ENCODE measurements at places on chromosomes 13 and 19.

DNA sequence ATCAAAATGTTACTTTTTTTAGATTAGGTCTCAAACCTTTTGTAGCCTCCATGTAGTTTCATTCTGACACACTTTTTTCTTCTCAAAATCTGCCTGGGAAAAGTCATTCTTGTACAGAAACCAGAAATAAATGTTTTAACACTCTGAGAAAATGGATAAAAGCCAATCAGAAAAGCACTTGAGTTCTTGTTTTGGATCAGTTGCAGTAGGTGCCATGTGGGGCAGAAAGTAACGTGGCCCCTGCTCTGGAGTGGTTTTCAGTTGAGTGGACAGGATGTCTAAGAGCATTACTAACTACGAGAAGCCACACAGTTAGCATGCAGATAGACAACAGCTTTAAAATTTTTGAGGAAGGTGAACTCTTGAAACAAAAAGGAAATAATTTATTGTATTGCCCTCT, 19.1 kb downstream of the GPR183 start:
- DNase-seq, result peak; percentile 84

DNA sequence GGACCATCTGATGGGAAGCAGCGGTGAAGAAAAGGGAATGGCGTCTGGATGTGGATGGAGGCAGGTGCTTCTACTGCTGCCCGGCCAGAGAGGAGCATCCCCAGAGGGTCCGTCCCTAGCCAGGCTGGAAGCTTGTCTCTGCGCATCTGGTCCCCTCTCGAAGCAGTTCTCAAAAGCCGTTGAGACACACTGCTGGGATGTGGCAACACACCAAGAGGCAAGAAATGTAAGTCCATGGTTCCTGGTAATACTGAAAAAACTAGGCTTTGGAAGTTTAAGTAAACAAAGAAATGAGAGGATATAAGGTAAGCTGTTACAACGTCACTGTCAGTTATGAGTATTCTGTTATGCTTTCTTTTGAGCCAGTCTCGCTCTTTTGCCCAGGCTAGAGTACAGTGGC, 15.1 kb upstream of the FFAR2 start:
- DNase-seq, result no peak

- no peak for DNase-seq
Observed at GRCh38 chr13:94696171-94696570, 16.2 kb downstream of the SOX21 start.

- DNase-seq, result no peak
Observed at GRCh38 chr13:18948012-18948663, 233.5 kb downstream of the TUBA3C start.

- DNase-seq, result no peak
Observed at GRCh38 chr19:49851456-49852259, 699 bp downstream of the PTOV1 start.

- no peak for DNase-seq
Observed at GRCh38 chr19:11451327-11451870, 16.0 kb downstream of the PRKCSH start.

DNA sequence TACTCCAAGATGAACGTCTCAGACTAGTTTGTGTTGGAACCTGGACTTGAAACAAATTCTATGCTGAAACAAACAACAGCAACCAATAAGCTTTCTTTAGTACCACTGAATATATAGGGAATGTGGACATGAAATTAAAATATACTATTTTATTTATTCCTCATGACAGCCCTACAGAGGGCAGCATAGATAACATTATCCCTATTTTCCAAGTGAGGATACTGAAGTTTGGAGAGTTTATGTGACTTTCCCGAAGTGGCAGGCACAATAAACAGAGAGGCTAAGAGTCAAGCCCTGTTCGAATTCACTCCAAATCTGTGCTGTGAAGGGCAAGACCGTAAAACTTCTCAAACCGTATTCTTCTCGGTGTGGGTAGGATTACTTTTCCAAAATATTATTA, 509.9 kb upstream of the GPC6 start:
- DNase-seq, result no peak

DNA sequence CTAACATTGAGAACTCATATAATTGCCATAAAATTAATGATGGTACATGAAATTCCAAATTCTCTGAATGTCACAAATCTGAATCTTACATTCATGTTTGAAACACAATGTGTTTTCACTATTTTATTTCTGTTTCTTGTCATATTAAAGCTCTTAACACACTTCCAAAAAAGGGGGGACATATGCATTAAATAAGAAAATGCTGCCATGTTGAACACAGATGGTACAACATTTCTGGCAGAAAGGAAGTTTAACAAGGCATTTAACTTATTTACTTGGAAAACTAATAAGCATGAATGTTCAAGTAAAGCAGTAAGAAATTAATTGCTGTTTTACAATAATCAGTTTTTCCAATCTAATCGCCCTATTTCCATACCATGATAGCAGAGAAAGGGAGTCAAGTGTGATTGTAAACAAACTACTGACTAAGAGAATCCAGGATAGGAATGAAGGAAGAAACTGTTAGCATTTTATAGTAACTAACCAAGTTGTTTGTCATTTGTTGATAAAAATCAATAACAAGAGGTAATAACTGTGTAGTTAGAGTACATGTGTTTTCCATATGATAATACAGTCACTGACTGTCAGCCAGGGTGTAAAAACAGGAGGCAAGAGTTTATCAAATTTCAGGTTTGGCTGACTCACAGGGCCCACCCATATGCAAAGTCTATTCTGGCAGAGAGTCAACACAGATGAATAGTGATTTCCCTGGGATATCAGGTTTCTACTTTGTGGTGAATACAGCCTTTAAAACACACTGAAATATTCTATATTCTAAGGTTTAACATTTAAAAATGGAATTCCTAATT, 5.7 kb upstream of the FOXO1 start:
- DNase-seq, result no peak

GRCh38 chr13:45817833-45818232, 33.7 kb downstream of the SIAH3 start:
- DNase-seq, result no peak

DNA sequence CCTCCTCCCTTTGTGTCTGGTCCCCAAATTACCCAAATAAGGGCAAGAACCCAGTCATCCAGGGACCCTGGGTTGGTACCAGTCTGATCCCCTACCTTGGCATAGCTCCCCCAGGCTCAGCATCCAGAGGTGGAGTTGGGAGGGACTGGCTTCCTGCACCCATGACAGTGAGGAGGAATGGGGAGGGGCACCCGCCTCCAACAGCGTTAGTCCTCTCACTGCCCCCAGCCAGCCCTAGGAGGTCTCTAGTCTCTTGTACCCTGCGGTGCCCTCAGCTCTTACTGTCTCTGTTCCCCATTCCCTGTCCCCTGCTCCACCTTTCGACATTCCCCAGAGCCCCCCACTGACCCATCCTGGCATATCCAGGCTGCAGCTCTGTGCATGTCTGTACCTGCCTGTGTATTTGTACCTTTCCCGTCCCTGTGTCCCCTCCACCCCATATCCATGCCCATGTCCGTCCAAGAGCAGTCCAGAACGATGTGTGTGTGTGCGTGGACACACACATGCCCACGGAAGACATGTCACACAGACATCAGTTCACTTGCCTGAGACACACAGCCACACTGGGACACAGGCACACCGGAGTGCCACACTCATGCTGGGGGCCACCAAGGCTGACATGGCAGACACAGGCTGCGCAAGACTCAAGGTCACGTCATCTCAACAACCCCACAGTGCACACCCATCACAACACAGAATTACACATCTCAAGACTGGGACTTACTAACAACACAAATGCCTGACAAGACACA, 17.8 kb downstream of the ERFL start:
- DNase-seq, result no peak

DNA sequence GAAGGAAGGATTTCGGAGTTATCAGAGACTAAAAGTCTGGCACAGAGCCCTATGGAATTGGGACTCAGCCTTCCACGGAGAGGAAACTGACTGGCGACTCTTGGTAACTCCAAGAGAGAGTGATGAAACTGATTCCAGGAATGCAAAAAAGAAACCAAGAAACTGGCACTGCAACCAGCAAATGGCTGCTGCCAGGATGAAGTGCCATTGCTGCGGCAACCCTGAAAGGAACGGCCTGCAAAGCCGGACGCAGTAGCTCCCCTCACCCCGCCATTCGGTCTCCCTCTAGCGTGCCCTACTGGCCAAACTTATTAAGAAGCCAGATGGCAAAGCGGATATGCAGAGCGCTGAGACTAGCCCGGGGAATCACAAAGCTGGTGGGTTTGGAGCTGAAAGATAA, 236.0 kb downstream of the PCDH9 start:
- DNase-seq, result peak; percentile 4

DNA sequence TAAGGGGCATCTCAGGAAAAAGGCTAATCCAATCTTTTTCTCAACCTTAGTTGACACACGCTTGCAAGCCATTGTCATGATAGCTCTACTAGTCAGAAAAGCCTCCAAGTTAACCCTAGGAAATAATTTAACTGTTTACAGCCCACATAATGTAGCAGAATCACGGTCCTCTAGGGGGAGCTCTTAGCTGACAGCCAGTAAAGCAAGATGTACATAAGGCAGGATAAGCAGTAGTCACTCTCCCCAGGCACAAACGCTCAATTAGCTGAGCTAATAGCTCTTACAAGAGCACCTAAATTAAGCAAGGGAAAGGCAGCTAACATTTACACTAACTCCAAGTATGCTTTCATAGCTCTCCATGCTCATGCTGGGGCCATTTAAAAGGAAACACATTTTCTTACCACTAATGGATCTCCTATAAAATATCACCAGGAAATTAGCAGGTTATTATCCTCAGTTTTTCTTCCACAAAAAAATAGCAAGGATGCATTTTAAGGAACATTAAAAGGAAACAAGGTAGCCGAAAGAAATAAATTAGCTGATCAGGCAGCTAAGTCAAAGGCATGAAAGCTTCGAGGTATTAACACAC, 33.7 kb upstream of the ZSCAN5A start:
- peak; percentile 15 for DNase-seq

- no peak for DNase-seq
Observed at GRCh38 chr19:3691372-3691716, 8.9 kb downstream of the PIP5K1C start.

- no peak for DNase-seq
Observed at GRCh38 chr19:28482221-28482620, 730.7 kb downstream of the UQCRFS1 start.

DNA sequence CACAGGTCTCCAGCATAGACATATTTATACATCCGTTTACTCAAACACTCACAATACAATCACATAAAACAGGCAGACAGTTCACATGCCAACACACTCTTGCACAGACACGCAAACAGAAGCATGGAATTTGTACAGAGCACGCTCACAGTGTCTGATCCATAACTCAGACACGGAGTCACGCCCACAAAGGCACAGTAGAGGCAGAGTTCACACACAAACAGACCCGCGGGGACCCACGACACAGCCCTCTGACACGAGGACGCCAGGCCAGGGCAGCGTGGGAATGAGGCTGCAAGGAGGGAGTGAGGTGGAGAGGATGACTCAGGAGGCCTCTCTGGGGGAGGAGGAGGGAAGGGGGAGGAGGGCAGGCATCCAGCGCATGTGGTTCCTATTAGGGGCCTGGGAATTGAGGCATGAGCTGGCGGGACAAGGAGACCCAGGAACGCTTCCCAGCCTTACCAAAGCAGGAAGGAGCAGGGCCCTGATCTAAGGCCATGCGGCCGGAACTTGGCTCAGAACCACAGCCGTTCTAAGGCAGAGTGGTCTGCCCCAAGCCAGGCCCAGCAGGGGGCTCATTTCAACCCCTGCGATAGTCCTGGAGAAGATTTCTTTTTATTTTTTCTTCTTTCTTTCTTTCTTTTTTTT, 9.1 kb upstream of the OLFM2 start:
- DNase-seq, result no peak

DNA sequence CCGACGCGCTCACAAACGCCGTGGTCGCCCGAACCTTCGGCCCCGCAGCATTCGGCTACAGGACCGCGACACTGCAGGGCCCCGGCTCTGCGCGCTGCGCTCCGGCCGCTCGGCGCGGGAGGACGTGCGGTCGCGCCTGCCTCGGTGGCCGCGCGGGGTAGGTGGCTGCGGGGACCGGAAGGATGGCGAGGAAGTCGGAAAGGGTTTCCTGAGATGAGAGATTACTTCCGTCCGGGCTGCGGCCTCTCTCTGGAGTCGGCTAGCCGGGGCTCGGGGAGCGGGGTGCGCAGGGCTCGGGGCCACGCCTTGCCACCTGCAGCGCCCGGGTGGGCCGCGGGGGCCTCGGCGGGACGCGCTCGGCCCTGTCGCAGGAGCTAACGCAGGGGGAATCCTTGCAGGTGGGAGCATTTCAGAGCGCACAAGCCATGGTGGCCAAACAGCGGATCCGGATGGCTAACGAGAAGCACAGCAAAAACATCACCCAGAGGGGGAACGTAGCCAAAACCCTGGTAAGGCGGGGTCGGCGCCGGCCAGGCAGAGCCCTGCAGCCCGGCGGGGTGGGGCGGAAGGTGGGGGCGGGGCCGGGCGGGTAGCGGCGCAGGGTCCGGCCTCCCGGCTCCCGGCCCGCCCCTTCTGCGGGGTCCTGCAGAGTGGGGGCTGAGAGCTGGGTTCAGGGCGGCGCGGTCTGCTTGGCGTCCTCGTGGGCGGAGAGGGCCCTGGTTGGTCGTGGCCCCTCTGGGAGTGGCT, at the start of gene SERP2:
SERP2 (plus strand) TSS at position 224 of the 747 bp plus-strand sequence; CDS start at position 426, 202 bp downstream.
- peak; percentile 5 for DNase-seq

GRCh38 chr13:51298812-51299211, 40.7 kb upstream of the SERPINE3 start:
- no peak for DNase-seq

- no peak for DNase-seq
Observed at GRCh38 chr19:18364826-18365528, 21.0 kb upstream of the GDF15 start.

- DNase-seq, result no peak
Observed at GRCh38 chr13:35781036-35782000, 304.8 kb upstream of the MAB21L1 start.

DNA sequence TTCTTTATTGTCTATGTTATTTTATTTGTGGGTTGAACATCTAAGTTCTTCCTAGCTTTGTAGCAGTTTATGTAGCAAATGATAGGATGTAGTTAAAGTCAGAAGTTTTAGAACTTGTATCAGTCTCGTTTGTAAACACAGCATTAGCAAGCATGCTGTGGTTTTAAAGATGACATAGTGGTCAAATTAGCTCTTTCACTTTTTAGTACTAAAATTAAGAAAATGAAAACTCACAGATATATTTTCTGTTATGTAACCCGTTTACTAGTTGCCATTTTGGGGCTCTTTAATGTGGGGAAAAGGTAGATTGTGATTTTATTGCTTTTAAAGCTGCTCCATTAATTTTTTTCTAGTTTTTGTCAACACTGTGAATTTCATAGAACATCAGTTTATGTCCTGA, 216.5 kb downstream of the PCCA start:
- no peak for DNase-seq

DNA sequence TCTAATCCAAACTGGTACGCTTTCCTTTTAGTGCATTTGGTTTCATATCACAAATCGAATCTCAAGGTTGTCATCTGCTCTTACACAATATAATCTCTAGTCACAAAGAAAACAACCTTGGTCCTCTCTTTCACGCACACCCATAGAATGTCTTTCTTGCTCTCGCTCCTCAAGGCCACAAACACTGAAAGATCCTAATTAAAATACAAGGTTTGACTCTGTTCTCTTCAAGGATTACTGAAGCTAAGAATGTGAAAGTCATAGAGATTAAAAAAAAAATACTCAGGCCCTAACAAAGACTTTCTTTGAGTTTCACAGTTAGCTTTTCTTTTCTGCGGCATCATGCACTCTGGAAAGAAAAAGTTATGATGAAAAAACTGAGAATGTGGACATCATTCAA, 891.5 kb downstream of the EFNB2 start:
- no peak for DNase-seq

Data from stimulated activated CD4-positive, alpha-beta T cell treated with anti-CD3 and anti-CD28 coated beads, Interleukin-1b, Interleukin-23, amount 100 ng/mL, for 48 hours (primary cell).